ENCODE measurements at places on chromosomes 16 and 17.

DNA sequence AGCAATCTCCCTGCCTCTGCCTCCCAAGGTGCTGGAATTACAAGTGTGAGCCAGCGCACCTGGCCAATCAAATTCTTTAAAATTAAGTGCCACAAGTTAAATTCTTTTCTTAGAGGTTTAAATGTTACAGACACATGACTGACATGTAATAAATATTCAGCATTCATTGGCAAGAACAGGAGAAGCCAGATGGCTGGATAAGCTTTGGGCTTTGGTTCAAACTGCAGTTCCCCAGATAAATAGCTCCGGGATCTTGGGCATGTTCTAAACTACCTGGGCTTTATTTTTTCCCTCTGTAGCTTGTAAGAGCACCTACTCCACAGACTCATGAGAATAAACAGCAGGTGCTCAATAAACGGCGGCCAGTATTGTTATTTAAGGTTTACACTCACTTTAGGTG lies 34.1 kb downstream of the ABAT start:
- no peak for DNase-seq

- DNase-seq: no peak
Measured at GRCh38 chr17:78973196-78973595, 6.5 kb downstream of the LGALS3BP start.

GRCh38 chr17:51391982-51392654 lies 131.8 kb downstream of the UTP18 start:
- DNase-seq: no peak

DNA sequence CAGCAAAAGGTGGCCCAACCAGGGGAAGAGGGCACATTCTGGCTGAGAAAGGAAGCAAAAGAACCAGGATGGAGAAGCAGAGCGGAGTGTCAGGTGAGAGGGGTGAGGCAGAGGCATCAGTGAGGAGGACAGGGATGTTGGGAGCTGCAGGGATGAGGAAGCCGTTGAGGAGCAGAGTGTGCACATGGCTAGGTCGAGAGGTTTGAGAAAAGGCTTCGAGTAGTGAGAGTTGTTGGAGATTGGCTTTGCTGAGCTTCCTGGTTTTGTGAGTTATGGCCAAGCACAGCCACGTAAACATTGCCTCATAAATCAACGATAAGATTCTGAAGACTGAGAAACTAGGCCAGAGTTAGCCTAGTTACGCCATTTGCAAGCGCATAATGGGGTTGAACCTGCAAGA lies 26.9 kb downstream of the DNAH2 start:
- no peak for DNase-seq

GRCh38 chr17:81536299-81537290 lies 8.4 kb downstream of the FSCN2 start:
- DNase-seq: no peak

GRCh38 chr17:54353789-54354525 lies 531.2 kb downstream of the KIF2B start:
- no peak for DNase-seq

GRCh38 chr17:8125947-8126490 lies 2.1 kb upstream of the HES7 start:
- DNase-seq: no peak

DNA sequence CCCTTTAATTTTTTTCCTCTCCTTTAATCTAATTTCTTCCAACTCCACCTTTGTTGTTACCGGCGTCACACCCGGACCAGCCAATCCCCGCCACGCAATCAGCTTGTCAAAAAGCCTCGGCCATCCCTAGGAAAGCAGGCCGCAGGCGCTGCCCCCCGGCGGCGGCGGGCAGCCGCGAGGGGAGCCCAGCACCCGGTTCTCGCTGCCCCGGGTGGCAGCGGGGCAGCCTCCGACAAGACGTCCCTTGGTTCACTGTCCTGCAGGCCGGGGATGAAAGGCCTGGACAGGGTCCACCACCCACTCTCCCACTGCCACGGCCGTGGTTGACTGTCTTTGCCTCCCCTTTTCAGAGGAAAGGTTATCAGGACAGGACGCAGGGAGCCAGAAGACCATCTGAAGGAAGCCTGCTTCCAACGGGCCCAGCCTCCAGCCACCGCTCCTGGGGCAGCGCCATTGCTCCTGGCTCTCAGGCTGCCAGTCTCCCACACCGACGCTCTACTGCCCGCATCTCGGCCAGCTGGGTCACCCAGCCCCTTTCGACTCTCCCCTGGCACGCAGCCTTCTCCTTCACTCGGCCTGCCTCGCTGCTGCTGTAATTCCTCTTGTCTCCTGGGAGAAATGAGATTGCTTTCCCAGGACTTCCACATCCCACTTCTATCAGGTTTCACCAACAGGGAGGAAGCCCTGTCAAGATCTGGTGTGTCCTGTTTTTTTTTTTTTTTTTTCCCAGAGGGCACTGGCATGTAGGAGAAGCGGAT lies 2.8 kb upstream of the UBTF start:
- DNase-seq: peak; percentile 85

DNA sequence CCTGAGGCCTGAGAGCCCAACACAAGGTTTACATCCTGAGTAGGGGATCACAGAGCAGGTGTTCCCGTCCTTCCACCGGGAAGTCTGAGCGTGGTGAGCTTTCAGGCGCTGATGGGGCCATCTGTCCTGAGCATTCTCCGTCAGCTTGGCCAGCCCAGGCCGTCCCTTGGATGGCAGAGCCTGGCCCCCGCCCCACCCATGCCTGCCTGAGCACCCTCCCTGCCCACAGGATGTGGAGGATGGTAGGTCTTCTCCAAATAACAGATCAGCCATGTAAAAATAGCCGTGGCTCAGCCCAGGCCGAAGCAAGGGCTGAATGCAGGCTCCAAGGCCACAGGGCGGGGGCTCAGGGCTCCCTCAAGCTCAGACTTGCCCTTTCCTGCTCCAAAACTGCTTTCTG lies 20.2 kb downstream of the SPNS2 start:
- no peak for DNase-seq

DNA sequence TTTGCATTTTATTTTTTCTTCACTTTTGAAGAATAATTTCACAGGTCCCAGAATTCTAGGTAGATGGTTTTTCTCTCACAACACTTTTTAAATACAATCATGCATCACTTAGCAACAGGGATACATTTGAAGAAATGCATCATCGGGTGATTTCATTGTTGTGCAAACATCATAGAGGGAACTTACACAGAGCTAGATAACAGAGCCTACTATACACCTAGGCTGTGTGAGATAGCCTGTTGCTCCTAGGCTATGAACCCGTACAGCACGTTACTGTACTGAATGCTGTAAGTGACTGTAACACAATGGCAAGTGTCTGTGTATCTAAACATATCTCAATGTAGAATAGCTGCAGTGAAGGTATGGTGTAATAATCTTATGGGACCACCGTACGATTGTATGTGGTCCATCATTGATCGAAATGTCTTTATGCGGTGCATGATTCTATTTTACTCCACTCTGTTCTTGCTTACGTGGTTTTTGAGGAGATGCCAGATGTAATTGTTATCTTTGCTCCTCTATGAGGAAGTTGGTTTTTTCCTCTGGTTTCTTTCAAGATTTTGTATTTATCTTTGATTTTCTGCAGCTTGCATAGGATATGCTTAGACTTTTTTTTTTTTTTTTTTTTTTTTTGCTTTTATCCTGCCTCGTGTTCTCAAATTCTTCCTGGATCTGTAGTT lies 35.5 kb upstream of the TMEM92 start:
- no peak for DNase-seq

- DNase-seq: no peak
Measured at GRCh38 chr17:27647765-27648164, 16.8 kb downstream of the LGALS9 start.

- DNase-seq: no peak
Measured at GRCh38 chr16:25024900-25025299, 9.7 kb upstream of the ARHGAP17 start.

DNA sequence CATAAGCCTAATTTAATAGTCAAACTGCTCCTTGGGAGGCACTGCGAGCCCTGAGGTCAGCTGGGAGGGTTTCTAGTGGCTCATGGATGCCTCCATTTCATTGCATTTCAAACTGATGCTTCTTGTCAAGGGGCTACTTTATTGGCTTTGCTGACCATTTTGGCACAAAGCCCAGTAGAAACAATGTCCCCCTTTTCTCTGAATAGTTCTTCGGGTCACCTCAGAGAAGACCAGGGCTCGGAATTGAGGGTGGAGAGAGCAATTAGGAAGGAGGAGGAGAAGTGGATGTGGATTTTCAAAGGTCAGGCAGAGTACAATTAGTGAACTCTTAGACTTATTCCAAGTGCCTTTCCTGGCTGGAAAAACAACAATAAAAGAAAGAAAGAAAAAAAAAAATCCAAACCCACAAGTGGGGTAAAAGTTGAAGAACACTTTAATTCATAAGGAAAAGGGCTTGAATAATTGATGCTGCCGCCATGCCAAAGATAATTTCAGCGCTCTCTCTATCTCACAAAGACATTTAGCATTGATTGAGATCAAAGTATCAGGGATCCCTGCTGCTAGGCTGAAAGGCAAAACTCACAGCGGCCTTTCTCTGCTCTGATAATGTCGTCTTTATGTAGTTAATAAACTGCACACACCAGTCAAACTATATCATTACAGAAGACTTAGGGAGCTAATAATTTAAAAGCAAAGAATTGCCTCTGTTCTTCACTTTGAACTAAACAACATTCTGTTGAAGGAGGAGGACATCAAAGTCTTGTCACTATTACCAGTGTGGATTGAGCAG lies 122.7 kb downstream of the RGS9 start:
- DNase-seq: no peak

GRCh38 chr17:78534492-78535272 lies 42.5 kb downstream of the DNAH17 start:
- no peak for DNase-seq

DNA sequence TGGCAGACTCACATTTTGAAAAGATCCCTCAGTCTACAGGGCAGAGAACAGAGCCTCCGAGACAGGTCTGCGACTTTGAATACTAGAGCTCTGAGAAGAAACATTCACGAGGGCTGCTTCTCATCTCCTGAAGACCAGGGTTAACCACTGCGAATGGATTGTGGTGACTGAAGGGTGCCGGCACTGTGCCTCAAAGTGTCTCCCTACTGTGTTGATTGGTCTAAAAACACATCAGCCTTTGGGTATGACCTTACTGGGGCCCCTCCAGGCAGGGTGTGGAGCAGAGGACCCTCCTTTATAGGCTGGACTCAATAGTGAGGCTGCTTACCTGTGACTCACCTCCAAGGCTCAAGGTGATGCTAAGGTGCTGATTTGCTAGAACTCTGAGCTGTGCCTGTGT lies 2.6 kb upstream of the LGALS9 start:
- DNase-seq: no peak

- peak; percentile 41 for DNase-seq
Measured at GRCh38 chr17:57311281-57312216, 55.2 kb downstream of the MSI2 start.

DNA sequence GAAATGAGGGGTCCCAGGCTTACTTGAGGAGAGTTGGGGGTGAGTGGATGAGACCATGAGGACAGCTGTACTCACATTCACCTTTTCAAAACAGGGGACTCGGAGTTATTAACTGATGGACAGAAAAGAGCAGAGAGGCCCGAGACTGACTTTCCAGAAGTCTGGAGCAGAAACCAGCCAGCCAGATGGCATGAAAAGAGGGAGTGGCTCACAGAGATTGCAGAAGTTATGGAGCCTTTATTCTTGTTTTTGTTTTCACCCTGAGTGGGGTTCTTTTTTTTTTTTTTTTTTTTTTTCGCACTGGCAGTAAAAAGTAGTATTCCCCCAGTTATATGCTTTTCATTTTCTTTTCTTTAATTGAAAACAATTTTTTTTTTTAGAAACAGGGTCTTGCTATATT lies 18.9 kb downstream of the TVP23A start:
- no peak for DNase-seq

GRCh38 chr17:79613195-79613772 lies 2.4 kb upstream of the RBFOX3 start:
- DNase-seq: no peak

- peak; percentile 42 for DNase-seq
Measured at GRCh38 chr16:29765167-29766032, 12.7 kb upstream of the ZG16 start.

GRCh38 chr17:11908711-11909146 lies 88.5 kb downstream of the ZNF18 start:
- no peak for DNase-seq

DNA sequence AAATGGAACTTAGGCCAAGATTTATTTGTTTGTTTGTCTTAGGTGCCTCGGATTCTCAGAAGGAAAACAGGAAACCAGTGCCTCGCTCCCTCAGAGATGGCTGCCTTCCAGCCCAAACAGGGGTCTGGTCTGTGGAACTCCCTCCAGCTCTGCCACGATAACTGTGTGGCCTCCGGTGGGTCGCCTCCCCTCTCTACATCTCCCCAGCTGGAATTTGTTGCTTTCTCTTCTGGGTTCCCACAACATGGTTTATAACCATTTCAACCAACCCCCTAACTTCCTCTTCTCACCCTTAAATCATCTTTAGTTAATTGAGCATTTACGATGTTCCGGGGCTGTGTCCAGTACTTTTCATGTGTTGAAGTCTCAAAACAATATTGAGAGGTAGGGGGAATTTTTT lies 30.9 kb upstream of the PLLP start:
- DNase-seq: no peak

- DNase-seq: no peak
Measured at GRCh38 chr17:81837641-81838040, 2.8 kb upstream of the PPP1R27 start.

DNA sequence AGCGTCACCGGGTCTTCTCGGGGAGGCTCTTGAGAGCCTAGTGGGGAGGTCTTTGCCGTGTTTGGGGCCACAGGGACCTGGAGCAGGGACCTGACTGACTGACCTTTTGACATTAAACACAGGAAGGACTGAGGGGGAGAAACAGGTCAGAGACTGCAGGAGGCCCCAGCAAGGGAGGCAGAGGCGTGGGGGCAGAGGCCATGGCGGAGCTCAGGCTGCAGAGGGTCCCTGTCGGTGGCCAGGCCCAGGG lies 41.6 kb upstream of the GSE1 start:
- no peak for DNase-seq

DNA sequence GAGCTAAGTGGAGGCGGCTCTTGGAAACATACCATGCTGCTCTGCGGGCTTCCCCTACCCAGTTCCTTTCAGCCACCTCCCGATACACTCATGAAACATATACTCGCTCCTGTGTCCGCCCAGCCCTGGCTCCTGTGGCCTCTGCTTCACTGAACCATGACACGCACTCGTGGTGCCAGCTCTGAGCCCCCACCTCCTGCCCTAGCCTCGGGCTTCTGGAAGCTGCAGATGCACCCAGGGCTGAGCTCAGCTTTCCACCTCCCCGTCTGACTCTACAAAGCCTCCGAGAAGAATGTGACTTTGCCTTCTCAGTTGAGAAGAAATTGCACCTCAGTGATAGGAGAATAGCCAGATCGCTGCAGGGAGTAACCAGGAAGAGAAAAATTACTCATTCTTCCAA lies 11.0 kb downstream of the CALB2 start:
- no peak for DNase-seq

DNA sequence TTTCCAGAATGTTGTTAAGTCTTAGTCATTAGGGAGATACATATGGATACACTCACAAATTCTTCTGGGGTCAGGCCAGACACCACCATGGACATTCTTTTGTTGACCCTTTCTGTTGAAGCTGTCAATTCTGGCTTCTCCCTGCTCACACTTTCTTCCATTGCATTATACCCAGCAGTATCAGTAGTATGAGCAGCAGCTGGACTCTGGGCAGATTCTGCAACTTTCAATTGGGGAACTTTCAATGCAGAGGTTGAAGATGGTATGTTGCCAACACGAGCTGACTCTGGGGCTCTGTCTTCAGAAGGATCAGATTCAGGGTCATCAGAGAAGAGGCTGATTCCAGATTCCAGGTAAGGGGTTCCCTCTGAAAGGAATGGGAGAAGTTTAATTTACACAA lies 45.8 kb downstream of the RND2 start:
- no peak for DNase-seq

- DNase-seq: no peak
Measured at GRCh38 chr17:19492141-19492540, 41.5 kb upstream of the SLC47A1 start.

Data from COR-L47 (cell line).